ENCODE measurements at places on chromosomes 13 and 19. TPM values are rescaled to one million over a fixed set of nuclear protein-coding genes. Genes with fewer than 3 reads are reported as not detected.

GRCh38 chr13:38658906-38659305 is 28.0 kb upstream of the FREM2 start:
- no peaks in the 10 kb centered on the region for H3K4me1 ChIP-seq
- no peak for DNase-seq
- H3K4me3 ChIP-seq: no peak overlapping the region
- no peaks in the 10 kb centered on the region for H3K36me3 ChIP-seq
- H3K27me3 ChIP-seq: no peaks in the 10 kb centered on the region
- no peak overlapping the region for H3K27ac ChIP-seq

DNA sequence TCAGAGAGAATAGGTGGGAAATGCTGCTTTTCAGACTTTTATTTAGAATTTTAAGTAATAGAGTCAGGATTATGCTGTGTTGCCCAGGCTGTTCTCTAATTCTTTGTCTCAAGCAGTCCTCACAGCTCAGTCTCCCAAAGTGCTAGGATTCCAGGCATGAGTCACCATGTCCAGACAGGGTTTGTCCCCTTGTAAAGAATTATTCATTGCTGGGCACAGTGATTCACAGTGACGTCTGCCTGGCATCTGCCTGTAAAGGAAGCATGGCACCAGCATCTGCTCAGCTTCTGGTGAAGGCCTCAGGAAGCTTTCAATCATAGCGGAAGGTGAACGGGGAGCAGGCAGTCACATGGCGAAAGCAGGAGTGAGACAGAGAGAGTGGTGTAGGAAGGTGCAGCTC is 17.7 kb downstream of the ZNF763 start:
- H3K36me3 ChIP-seq: peaks cover 22% of the 10 kb centered on the region
- no peaks in the 10 kb centered on the region for H3K27me3 ChIP-seq
- no peaks in the 10 kb centered on the region for H3K4me1 ChIP-seq
- no peak overlapping the region for H3K27ac ChIP-seq
- no peak overlapping the region for H3K4me3 ChIP-seq

Gene PRRG2
- not detected for total RNA-seq

DNA sequence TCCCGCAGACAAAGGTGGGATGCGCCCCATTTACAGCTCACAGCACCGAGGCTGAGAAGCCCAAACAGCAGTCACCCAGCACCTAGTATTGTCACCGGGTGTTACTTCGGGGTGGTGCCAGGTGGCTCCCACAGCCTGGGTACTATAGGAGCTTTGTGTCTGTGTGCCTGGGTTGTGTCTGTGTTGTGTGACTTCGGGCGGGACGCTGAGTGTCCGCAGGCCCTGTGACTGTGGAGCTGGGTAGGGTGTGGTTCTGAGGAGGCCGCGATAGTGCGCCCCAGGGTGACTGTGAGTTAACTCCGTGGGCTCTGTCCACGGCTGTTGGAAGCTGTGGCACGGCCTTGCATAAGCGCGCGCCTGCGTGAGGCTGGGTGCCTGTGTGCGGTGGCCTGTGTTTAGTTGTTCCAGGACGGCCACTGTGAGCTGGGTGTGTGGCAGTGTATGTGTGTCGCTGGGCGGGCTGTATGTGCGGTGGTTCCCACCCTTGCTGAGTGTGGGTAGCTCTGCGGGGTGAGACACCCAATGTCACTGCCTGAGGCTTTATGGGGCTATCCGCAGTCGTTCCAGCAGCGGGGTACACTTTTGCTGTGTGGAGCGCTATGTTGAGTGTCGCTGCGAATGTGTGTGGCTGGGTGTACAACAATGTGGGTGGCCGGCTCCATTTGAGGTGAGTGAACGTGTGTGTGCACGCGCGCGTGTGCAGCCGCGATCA is 559 bp upstream of the SSBP4 start:
- H3K4me3 ChIP-seq: peak overlapping the region; percentile 79
- no peaks in the 10 kb centered on the region for H3K36me3 ChIP-seq
- peak overlapping the region; percentile 94 for H3K27ac ChIP-seq
- no peaks in the 10 kb centered on the region for H3K27me3 ChIP-seq

DNA sequence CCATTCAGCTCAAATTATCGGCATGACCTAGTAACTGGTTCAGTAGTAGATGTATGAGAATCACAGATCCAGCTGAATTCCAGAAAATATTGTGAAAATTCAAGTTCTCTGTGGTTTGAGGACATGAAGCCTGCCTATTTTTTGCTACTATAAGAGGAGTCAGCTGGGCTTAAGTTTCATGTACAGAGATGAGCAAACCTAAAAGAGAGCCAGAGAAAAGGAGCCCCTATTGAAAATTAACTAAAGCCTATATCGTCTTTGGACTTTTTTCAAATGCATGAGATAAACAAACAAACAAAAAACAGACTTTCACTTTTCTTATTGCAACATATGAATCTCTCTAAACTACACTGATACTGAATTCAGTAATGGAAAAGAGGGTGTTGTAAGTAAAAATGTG is 106.8 kb upstream of the SPRY2 start:
- H3K4me1 ChIP-seq: peaks cover 17% of the 10 kb centered on the region
- H3K36me3 ChIP-seq: no peaks in the 10 kb centered on the region
- H3K27me3 ChIP-seq: no peaks in the 10 kb centered on the region
- H3K4me3 ChIP-seq: no peak overlapping the region
- no peak for DNase-seq

DNA sequence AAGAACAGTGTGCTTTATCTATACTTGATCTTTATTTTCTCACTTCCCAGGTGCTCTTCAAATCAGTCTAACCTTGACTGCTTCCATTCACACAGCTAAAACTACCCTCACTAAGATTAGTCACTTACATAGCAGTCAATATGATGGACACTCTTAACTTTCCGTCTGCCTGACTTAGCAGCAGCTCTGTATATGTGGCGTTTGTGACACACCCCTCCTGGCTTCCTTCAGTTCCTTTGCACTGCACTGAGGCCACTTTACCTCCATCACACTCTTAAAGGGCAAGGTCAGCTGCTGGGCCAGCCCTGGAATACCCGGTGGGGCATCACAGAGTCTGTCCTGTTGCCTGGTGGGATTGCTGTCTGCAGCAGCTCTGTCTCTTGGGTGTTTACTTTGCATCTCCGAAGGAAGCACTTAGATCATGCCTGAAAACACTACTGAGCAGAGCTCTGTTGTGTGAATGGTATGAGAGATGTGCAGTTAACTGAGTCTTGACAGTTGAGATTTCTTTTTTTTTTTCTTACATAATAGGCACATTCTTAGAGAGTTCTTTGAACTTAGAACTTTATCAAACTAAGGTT is 35.6 kb upstream of the IL17D start:
- no peaks in the 10 kb centered on the region for H3K27me3 ChIP-seq
- no peak for DNase-seq
- no peak overlapping the region for H3K4me3 ChIP-seq
- no peaks in the 10 kb centered on the region for H3K4me1 ChIP-seq
- H3K27ac ChIP-seq: no peak overlapping the region

Gene FGF21
- total RNA-seq: not detected

DNA sequence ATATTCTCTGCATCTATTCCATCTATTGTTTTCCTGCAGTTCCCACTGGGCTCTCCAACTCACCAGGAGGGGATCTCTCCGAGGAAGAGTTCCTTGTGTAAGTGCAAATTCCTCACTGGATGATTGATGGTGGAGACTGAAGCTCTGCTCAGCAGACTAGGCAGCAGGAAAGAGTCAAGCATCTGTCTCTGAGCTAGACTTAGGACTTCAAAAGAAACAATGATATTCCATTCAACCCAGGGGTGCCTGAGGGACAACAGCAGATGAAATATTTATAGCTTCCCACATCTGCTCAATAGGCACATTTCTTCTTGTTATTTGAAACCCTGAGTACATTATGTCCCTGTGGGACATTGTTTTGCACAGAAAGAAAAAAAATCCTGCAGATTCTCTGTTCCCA is at the start of the genes OR7A5 and OR7C1:
Gene OR7A5, minus strand, starts transcription at position 175 of the 400 bp plus-strand sequence. CDS start 6,944 bp downstream, outside the sequence.
Gene OR7C1, minus strand, starts transcription at position 175 of the 400 bp plus-strand sequence. CDS start 35,049 bp downstream, outside the sequence.
- DNase-seq: no peak
- no peaks in the 10 kb centered on the region for H3K36me3 ChIP-seq
- H3K27me3 ChIP-seq: no peaks in the 10 kb centered on the region
- no peak within 1 kb of the TSS for H3K4me3 ChIP-seq
- H3K4me1 ChIP-seq: no peaks in the 10 kb centered on the region
- H3K27ac ChIP-seq: no peak within 1 kb of the TSS

- peak overlapping the region; percentile 95 for H3K27ac ChIP-seq
- no peaks in the 10 kb centered on the region for H3K36me3 ChIP-seq
- H3K4me3 ChIP-seq: no peak overlapping the region
- H3K27me3 ChIP-seq: no peaks in the 10 kb centered on the region
These were observed 17.3 kb upstream of the ERCC1 start for GRCh38 chr19:45440873-45441654.

Gene GRK1
- not detected for total RNA-seq

- H3K4me3 ChIP-seq: no peak overlapping the region
- H3K36me3 ChIP-seq: no peaks in the 10 kb centered on the region
- H3K27me3 ChIP-seq: no peaks in the 10 kb centered on the region
- H3K4me1 ChIP-seq: peaks cover under 1% of the 10 kb centered on the region
These were observed 3.5 kb downstream of the SPRED3 start for GRCh38 chr19:38391911-38392464.

GRCh38 chr13:44425041-44425814 is 51.6 kb downstream of the SERP2 start:
- no peak for DNase-seq
- H3K36me3 ChIP-seq: no peaks in the 10 kb centered on the region
- no peaks in the 10 kb centered on the region for H3K27me3 ChIP-seq
- no peak overlapping the region for H3K4me3 ChIP-seq
- H3K27ac ChIP-seq: no peak overlapping the region

Gene C19orf81
- not detected for total RNA-seq

GRCh38 chr19:15815306-15815705 is at the start of gene OR10H1:
Gene OR10H1 (minus strand): TSS chr19:15815664. CDS start chr19:15808037, 7,627 bp downstream.
- H3K27me3 ChIP-seq: no peaks in the 10 kb centered on the region
- no peaks in the 10 kb centered on the region for H3K36me3 ChIP-seq
- no peak for DNase-seq
- no peak within 1 kb of the TSS for H3K4me3 ChIP-seq

- DNase-seq: no peak
- no peak overlapping the region for H3K27ac ChIP-seq
- H3K4me1 ChIP-seq: peaks cover 17% of the 10 kb centered on the region
- H3K27me3 ChIP-seq: peaks cover 65% of the 10 kb centered on the region
These were observed 2.0 kb upstream of the ZIC2 start for GRCh38 chr13:99979453-99980200.

Gene KIR2DL1
- not detected for total RNA-seq
